ENCODE measurements at places on chromosomes 11 and 22.

- DNase-seq, result no peak
These were observed 54.2 kb upstream of the TTLL12 start for GRCh38 chr22:43241138-43241597.

DNA sequence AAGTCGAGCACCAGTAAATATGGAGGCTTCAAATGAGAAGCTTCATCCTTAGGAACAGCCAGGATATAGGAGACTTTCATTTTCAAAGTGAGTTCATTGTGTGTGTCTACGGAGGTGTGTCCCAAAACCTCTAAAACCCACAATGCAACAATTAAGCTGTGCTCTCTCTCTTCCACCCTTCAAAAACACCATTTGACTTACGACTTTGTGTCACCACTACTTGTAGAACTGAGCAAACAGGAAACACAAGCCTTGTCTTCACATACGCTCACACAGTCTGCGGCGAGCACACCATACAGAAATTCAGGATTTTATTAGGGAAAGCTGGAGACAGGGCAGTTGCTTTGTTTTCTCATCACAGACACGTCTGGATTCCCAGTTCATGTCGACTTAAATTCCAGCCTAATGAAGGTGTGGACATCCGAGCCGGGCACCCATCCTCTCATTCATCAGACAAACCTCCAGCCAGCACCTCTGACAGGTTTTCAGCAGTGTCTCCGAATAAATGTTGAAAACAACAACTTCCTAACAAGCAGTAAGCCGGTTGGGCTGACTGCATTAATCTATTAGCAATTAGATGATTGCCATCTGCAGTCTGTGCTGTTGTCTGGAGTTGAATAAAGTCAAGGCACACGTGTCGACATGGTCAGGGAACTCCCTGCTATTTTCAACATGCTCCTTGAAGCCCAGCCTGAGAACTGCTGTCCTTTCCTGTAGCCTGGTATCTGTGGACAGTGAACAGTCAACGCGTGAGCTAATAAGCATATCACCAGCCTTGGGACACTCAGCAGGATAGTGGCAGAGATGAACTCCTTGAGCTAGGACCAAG, 1411.1 kb downstream of the BRD1 start:
- DNase-seq, result no peak

GRCh38 chr11:25775603-25776002, 556.3 kb upstream of the ANO3 start:
- DNase-seq, result no peak

GRCh38 chr22:18088825-18089568, 11.2 kb downstream of the PEX26 start:
- no peak for DNase-seq

DNA sequence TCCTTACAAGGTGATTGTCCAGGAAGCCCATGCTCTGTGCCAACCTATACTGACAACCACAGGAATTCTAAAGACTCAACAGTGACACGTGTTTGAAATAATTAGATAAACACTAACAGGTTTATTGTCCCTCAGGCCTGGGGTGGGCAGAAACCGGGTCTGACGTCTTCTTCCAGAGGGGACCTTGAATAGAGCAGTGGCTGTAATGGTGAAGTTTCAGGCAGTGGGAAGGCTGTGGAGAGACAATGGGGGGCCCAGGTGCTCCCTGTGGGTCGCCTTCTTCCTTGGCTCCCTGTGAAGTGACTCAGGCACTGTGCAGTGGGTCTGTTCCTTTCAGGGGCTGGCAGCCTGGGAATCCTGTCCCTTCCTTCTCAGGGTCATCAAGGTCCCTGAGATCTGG, 54.6 kb downstream of the OTOG start:
- DNase-seq, result no peak

DNA sequence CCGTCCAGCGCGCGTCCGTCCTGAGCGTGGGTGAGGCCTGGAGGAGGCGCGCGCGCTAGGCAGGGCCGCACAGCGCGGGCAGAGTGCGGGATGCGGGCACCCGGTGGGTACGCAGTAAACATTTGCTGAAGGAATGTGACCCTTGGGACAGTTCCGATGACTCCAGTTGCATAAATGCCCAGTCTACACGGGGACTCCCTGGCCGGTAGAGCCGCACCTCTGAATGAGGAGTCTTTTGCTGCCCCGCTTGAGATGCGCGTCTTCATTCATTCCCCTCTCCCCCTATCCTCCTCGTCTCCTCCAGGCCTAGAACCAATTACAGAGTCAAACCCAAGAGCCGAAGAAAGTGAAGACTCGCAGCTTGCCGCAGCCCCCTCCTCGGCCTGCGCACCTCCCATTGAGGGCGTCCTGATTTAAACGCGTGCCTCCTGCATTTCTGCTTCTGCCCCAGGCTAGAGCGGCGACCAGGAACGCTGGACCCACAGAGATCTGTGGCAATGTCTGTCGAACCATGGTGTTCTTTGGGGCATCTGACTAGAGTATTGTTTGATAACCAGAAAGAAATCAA, 729 bp upstream of the CHKB start:
- DNase-seq, result no peak

- no peak for DNase-seq
These were observed 33.1 kb upstream of the SLC35C1 start for GRCh38 chr11:45771566-45772448.

GRCh38 chr11:17171916-17172315, 35.9 kb downstream of the PIK3C2A start:
- DNase-seq, result no peak

DNA sequence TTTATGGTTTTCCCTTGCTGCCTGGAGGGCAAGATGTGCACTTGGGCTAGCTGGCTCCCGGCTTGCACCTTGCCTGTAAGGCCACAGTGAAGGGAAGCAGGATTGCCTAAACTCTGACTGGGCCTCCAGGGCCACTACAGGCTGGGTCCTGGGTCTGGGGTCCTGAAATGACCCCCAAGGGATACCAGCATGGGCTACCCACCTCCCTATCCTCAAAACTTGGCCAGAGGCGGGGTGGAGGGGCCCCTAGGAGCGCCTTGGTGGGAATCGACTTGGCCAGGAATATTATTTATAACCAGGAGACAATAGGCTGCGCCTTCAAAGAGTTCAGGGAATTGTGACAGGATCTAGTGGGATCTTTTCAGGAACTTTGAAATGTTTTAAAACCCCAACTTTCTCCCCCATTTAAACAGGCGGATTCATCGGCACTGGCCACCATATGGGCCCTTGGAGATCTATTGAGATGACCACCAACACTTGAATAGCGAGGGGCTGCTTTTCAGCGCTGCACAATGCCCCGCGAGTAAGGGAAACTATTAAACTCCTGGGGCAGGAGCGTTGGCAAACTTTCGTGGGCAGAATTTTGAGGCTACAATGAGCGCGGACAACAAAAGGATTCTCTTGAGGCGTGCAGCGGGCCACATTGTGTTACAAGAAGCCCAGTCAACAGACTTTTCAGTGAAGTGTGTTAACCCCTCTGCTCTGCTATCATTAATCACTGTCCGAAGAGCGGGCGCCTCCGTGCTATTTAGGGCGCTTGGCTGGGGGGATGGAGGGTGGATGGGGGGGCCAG, 15.2 kb downstream of the PAX6 start:
- no peak for DNase-seq

- no peak for DNase-seq
These were observed 749 bp downstream of the VWA5A start for GRCh38 chr11:124115782-124116616.

DNA sequence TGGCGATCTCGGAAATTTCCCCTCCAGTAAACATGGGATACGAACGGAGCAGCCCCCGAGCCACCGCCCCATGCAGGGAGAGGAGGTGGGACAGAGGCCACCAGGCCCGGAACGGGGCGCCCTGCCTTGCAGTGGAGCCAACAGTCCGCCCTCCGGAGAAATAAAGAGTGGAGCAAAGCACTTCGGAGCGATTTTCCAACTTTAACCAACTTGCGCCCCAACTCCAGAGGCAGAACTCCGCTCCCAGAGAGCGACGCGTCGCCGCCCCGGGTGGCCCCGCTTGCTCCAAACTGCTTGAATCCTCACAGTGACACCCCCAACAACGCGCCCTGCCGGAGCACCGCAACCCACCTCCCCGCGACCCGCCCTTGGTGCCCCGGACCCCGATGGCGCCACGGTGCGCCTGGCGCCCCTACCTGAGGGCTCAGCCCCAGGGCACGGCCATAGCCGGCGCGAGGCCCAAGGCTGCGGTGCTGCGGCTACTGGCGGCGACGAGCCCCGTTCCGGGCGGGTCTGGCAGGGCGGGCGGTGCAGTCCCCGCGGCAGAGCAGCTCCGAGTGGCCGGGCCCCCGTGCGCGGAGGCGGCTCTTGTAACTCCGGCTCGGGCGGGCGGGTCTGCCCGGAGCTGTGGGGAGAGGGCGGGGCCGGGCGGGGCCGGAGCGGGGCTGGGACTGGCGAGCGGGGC, at the start of gene AHNAK:
Gene AHNAK (minus strand): TSS at position 563 of the 685 bp plus-strand sequence. CDS start 10,708 bp downstream, outside the sequence.
- DNase-seq, result no peak

DNA sequence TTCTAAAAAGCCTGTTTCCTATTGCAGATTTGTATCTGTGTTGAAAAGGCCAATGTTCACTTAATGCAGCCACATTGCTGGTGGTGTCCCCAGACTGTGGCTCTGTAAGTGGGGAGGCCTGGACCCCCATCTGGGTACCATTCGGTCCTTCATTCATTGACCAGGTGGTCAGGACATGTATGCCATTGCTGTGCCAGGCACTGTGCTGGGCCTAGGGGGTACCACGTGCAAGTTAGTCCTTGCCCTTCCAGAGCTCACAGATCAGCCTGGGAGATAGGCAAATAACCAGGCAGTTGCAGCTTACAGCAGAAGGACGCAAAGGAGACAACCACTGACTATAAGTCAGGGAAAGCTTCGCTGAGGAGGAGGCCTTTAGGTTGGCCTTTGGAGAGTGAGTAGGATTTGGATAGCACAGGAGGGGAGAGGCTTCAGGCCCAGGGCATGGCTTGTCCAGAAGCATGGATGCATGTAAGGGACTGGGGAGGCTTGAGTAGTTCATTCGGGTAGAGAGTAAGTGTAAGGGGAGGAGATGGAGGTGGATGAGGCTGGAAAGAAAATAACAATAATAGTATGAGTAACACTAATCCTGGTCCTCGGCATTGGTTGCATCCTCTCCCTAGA, 5.0 kb downstream of the PRDM11 start:
- no peak for DNase-seq

DNA sequence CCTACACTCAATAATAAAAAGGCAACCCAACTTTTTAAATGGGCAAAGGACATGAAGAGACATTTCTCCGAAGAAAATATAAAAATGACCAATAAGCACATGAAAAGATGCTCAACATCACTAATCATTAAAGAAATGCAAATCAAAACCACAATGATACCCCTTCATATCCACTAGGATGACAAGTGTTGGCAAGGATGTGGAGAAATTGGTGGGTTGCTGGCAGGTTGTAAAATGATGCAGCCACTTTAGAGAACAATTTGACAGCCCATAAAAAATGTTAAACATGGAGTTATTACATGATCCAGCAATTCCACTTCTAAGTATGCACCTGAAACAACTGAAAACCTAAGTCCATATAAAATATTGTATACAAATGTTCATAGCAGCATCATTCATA, 73.2 kb upstream of the LMO2 start:
- no peak for DNase-seq

GRCh38 chr11:113859665-113860064, 15.7 kb downstream of the USP28 start:
- DNase-seq, result no peak

DNA sequence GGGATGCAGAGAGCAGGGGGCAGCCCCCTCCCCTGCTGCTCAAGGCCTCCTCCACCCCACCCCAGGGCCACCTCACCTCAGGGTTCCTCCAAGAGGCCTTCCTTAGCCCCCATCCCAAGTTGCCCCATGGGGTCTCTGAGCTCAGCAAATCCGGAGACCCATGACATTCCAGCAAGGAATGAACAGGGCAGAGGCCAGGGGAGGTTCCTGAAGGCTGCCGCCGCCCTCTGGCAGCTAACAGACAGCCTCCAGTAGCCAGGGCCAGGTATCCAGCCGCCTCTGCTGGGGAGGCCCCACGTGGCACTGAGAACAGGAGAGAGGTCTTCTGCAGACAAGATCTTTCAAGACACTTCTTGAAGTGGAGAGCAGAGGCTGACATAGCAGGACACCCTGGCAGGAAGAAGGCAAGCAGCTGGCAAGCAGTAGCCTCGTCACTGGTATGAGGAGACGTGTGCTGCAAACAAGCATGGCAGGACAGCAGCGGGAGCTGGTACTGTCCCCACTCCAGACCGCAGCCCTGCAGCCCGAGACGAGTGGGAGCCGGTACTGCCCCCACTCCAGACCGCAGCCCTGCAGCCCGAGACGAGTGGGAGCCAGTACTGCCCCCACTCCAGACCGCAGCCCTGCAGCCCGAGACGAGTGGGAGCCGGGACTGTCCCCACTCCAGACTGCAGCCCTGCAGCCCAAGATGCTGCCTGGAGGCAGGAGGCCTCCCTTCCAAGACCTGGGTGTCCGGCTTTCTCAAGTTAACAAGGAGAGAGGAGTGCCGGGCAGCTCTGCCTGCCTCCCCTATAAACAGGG, 190.6 kb downstream of the IGLL1 start:
- no peak for DNase-seq

- no peak for DNase-seq
These were observed 21.5 kb downstream of the HPS4 start for GRCh38 chr22:26462051-26462450.

DNA sequence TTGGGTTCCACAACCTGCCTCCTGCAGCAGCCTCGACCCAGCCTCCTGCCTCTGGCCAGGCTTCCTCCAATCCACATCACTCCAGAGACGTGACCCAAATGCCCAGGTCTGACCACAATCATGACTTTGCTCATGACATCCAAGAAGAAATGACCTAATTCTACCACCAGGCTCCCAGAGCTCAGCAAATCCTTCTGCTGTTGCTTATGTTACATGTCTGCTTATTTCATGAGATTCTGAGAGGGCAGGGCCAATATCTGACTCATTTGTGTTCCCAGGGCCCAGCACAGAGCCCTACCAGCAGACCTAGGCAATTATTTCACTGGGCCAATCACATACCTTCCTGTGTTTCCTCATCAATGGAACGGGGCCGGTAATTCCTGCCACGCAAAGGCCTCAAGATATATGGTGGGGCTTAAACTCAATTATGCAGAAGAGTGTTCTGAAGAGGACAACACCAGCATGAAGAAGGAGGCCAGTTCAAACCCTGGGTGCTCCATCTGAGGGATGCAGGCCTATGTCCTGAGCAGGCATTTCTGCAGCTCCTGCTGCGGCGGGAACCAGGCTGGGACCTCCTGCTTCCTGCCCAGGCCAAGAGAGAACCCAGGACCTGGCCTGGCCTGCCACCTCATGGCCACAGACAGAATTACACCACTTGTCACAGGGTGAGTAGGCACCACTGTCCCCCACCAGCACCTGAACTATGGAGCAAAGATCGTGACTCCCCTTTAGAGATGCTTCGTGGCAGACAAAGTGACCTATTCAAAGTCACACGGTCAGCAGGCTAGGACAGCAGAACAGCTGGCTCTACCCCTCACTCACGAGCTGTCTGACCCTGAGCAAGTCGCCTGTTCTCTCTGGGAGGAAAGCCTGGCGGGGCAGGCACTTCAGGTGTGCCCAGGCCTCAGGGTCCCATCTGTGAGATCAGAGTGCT, 5.9 kb downstream of the CENPM start:
- no peak for DNase-seq

GRCh38 chr11:111765320-111765983, 737 bp downstream of the PPP2R1B start:
- DNase-seq, result no peak

GRCh38 chr11:9029422-9029821, 25.6 kb upstream of the NRIP3 start:
- no peak for DNase-seq

GRCh38 chr11:20034941-20035340, 125.3 kb downstream of the DBX1 start:
- DNase-seq, result no peak

- DNase-seq, result no peak
These were observed 79.4 kb downstream of the IGLL1 start for GRCh38 chr22:23500508-23501260.
